B cell (primary cell): ENCODE measurements at places on chromosomes 6 and 20. TPM values are rescaled to one million over a fixed set of nuclear protein-coding genes. Genes with fewer than 3 reads are reported as not detected.

- H3K27ac ChIP-seq = no peak overlapping the region
- DNase-seq = peak; percentile 24
- peak overlapping the region; percentile 62 for H3K4me3 ChIP-seq
- H3K36me3 ChIP-seq = no peaks in the 10 kb centered on the region
Measured at GRCh38 chr6:138162111-138162954, 594 bp downstream of the ARFGEF3 start.

DNA sequence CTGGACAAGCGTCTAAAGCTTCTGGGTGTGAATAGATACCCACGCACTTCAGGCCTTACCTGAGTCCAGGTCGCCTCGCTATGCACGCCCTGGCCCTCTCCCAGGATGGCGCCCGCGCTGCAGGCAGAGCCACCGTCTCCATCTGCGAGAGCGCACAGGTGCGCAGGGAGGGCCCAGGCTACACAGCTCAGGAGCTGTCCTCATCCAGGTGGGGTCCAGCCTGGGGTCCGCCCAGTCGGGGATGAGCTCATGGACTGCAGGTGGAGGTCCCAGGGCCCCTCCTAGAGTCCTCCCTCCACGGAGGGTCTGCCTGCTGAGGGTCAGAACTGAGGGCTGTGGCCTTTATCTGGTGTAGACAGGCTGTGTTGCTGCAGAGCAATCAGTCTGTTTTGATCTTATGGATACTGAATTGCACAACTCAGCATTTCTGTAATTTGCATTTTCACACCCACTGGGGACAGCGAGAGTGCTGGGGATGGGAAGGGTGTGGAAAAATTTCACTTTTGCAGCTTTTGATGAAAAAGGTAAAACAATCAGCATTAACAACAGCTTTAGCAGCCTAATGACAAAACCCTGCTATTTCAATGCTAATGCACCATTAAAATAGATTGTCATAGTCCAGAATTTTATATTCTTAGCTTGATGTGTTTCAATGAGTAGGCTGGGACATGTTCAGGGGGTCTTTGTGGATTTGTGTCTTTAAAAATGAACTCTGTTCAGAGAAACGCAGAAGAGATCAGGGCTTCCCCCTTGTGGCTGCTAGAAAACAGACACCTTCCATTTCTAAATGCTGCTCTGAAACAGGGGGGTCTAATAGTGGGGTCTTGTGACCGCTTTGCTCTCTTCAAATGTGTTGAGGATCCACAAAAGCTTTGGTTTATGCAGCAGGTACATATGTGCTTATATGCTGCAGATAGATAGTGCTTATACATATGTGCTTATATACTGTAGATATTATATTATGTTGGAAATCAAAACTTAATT, 77.8 kb upstream of the PHACTR3 start:
- H3K36me3 ChIP-seq = no peaks in the 10 kb centered on the region
- H3K4me3 ChIP-seq = no peak overlapping the region
- no peaks in the 10 kb centered on the region for H3K4me1 ChIP-seq
- no peak for DNase-seq
- peaks cover 27% of the 10 kb centered on the region for H3K27me3 ChIP-seq

DNA sequence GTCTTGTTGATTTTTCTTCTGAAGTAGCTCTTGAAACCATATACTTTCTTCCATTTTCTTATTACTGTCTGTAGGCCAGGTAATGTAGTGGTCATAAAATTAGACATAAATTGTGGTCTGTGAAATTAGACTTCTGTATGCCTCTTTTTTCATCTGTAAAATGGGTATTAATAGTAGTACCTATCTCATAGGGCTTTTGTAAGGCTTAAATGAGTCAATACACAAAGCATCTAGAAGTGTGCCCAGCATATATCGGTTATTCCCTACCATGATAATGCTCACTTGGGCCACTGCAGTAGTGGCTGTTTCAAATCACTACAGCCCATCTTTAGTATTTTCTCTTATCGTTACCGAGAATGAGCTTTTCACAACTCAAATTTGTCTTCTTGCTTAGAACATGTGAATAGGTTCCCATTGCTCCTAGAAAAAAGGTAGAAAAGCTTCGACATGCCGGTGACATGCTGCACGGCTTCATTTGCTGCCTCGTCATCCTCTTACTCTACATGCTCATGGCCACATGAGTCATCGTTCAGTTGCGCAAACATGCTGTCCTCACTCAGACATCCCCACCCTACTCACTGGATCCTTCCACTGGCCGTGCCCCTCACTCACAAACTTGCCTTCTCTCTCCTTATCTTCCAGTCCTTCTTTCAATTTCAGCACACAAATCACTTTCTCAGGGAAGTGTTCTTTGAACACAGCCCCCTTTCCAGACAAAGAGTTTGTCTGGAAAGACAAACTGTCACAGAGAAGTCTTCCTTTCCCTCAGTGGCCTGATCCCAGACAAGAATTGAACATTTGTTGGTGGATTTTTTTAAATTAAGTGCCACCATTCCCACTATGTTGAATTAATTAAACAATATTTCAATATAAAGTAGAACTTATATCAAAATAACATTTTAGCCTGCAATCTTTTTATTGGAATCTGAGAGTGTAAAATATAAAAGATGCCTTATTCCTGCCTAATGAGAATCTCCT, 32.2 kb upstream of the ERVFRD-1 start:
- no peak for DNase-seq
- H3K27me3 ChIP-seq = no peaks in the 10 kb centered on the region
- no peaks in the 10 kb centered on the region for H3K4me1 ChIP-seq

- no peaks in the 10 kb centered on the region for H3K27me3 ChIP-seq
- H3K36me3 ChIP-seq = no peaks in the 10 kb centered on the region
- no peak overlapping the region for H3K4me3 ChIP-seq
- peak; percentile 23 for DNase-seq
Measured at GRCh38 chr6:156028335-156029131, 572.9 kb upstream of the NOX3 start.

DNA sequence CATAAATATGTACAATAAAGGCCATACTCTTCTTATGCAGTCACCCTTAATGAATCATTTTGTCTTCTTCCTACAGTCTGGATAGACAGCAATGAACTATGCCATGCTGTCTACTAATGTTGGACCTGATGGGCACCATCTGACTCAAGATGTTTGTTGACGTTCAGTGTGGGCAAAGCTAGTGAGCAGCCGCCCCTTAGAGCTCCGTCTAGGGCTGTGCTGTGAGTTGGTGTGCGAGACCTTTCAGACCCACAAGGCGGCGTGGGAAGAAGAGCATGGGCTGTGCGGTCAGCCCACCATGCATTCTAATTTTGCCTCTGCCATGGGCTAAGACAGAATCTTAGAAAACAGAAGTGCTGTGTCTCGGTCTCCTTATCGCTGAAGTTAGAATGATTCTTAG, 829.4 kb downstream of the QKI start:
- no peaks in the 10 kb centered on the region for H3K36me3 ChIP-seq
- H3K27me3 ChIP-seq = no peaks in the 10 kb centered on the region

The EIF6 gene
- total RNA-seq = 74.0 and 81.2 TPM in 2 replicates

The PSORS1C1 gene
- not detected in 2 replicates for total RNA-seq

GRCh38 chr6:106026748-106027715, 59.1 kb upstream of the PRDM1 start:
- H3K27ac ChIP-seq = no peak overlapping the region
- DNase-seq = no peak
- H3K4me1 ChIP-seq = no peaks in the 10 kb centered on the region
- no peaks in the 10 kb centered on the region for H3K36me3 ChIP-seq
- H3K4me3 ChIP-seq = no peak overlapping the region

The GNMT gene
- total RNA-seq = 2.0 and 2.8 TPM in 2 replicates

DNA sequence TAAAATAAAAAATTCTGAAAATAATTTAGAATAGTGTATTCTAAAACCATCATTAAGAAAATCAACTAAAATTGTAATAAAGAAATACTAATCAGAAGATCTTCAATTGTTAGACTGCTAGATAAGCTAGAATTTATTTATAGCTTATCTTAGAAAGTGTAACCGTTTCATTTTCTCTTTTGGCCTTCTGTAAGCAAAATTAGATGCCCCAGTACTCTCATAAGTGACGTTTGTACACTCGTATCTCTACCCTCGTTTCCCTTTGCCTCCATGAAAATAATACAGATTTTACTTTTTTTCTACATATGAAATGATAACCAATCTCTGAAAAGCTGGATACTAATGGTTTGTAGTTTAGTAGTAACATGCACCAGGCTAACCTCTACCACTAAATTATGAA, 19.8 kb downstream of the DSE start:
- no peaks in the 10 kb centered on the region for H3K27me3 ChIP-seq
- no peaks in the 10 kb centered on the region for H3K36me3 ChIP-seq
- peak; percentile 52 for DNase-seq
- peak overlapping the region; percentile 66 for H3K27ac ChIP-seq

The FKBP5 gene
- 7.4 and 8.1 TPM in 2 replicates for total RNA-seq

The MYBL2 gene
- 35.8 and 37.9 TPM in 2 replicates for total RNA-seq

DNA sequence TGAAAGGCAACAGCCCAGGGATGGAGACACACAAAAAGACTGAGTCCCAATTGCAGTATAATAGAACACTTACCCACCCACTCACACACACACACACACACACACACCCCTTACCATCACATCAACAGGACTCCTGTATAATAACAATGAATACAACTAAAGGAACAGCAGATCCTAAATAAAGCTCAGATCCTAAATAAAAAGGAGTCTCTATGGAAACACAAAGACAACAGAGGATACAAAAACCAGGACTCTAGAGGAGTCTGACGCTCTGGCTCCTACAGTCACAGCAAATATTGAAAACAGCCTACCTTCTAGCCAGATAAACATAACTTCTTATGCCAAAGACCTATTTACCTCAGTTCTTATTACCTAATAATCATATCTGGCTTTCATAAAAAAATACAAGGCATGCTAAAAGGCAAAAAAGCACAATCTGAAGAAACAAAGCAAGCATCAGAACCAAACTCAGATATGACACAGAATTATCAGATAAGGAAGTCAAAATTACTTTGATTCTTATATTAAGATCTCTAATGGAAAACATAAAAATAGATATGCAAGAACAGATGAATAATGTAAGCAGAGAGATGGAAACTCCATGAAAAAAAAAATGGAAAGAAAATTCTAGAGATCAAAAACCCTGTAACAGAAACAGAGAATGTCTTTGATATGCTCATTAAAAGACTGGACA, 134.9 kb downstream of the MMUT start:
- H3K27me3 ChIP-seq = no peaks in the 10 kb centered on the region
- DNase-seq = no peak
- H3K4me3 ChIP-seq = no peak overlapping the region
- no peak overlapping the region for H3K27ac ChIP-seq
- no peaks in the 10 kb centered on the region for H3K36me3 ChIP-seq
- H3K4me1 ChIP-seq = no peaks in the 10 kb centered on the region

DNA sequence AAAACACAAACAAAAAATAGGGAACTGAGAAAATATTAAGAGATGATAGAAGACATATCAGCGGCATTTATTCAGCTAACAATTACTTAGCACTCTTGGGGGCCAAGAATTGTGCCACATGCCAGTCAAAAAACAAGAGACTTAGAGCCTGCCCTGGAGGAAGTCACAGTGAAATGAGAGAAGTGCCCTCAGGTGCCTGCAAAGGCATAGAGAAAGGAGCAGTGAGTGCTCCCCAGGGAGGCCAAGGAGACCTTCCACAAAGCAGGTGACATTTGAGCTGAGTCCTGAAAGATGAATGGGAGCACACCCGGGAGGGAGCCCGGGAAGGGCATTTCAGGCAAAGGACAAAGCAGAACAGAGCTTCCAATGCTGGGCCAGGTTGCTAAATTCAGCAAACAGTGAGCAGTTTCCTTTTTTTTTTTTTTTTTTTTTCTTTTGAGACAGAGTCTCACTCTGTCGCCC, 184.7 kb upstream of the JARID2 start:
- H3K4me1 ChIP-seq = peaks cover 3% of the 10 kb centered on the region
- DNase-seq = peak; percentile 35
- H3K36me3 ChIP-seq = no peaks in the 10 kb centered on the region
- H3K4me3 ChIP-seq = no peak overlapping the region
- H3K27ac ChIP-seq = no peak overlapping the region

The SLC12A5 gene
- total RNA-seq = 0.32 TPM in 1 of 2 replicates, not detected in the other

The FAM229B gene
- 4.0 and 4.4 TPM in 2 replicates for total RNA-seq

DNA sequence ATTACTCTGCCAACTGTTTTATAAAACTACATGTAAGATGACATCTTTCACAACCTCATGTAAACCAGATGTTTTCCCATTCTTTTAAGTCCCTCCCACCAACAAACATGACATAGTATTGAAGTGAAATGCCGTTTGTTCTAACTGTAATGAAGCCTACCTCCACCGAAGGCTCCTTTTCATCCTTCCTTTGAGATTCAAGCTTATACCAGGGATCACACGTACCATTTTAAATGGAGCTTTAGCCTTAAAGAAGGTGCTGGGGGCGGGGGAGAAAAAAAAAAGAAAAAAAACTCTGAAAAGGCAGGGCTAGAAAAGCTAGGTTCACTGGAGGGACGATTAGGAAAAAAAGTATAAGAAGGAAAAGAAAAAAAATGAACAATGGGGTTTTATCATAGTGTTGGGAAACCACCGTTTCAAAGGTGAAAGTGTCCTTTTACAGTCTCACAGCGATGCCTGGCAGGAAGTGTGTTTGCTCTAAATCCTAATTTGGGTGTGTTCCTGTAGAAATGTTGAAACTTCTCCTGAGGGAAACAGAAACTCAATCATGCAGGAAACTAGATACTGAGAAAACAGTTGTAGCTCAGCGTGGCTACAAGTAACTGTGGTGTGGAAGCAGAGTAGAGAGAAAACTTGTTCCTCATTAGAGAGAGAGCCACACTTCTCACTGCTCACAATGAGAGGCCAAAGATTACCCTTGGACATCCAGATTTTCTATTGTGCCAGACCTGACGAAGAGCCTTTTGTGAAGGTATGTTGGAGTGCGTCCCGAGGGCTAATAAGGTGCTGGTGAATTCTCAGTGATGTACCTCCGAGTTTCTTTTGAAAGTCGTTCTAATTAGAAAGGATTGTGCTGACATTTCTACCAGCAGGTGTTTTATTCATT, 37.6 kb upstream of the HINT3 start:
- peak overlapping the region; percentile 19 for H3K4me3 ChIP-seq
- H3K27ac ChIP-seq = peak overlapping the region; percentile 50
- H3K36me3 ChIP-seq = peaks cover 3% of the 10 kb centered on the region
- peak; percentile 81 for DNase-seq
- no peaks in the 10 kb centered on the region for H3K27me3 ChIP-seq

DNA sequence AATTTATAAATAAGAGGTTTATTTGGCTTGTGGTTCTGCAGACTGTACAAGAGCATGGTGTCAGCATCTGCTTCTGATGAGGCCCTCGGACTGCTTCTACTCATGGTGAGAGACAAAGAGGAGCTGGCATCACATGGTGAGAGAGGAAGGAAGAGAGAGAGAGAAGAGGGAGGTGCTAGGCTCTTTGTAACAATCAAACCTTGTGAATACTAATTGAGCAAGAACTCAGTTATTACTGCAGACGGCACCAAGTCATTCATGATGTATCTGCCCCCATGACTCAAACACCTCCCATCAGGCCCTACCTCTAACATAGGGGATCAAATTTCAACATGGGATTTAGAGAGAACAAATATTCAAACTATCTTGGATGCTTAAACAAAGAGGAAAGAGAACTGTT, 6.3 kb upstream of the SIRPG start:
- no peaks in the 10 kb centered on the region for H3K36me3 ChIP-seq
- H3K4me3 ChIP-seq = no peak overlapping the region
- H3K27ac ChIP-seq = no peak overlapping the region
- peaks cover 19% of the 10 kb centered on the region for H3K4me1 ChIP-seq

The SYNDIG1 gene
- not detected in 2 replicates for total RNA-seq

The TSPO2 gene
- not detected in 2 replicates for total RNA-seq
